ENCODE measurements at places on chromosomes 12 and 14.

DNA sequence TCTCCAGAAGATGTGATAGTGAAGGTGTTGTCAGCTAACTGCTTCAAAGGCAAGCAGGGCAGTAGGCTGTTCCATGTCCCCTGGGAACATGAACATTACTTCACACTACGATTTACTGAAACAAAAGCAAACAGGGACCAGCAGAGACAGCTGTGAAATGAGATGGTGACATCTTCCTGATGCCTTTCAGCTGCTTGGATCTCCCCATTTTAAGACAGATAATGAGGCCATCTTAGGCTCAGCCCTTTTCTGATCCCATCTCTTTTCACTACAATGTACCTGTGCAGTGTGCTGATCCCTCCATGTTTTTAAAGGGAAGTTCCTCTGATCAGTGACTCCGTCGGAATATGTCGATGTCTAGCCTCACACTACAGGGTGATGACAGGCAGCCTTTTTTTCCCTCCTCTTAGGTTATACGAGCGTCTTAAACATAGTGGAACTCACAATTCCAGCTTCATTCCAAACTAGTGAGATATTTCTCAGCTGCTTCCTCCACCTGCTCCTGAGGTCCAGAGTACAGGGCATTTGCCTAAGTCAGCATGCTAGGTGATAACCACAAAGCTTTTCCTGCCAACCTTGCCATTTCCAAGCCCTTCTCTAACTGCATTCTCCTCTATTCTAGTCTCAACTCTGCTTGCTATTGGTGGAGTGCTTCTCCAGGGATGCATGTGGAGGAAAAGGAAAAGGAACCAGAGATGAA, 87.6 kb upstream of the EGLN3 start:
- peaks cover 13% of the 10 kb centered on the region for H3K36me3 ChIP-seq
- DNase-seq, result no peak
- H3K27ac ChIP-seq, result no peak overlapping the region
- no peaks in the 10 kb centered on the region for H3K27me3 ChIP-seq

GRCh38 chr14:94864387-94865195, 94.7 kb upstream of the GSC start:
- no peak for DNase-seq
- H3K27me3 ChIP-seq, result peaks cover 7% of the 10 kb centered on the region
- H3K4me3 ChIP-seq, result no peak overlapping the region
- H3K27ac ChIP-seq, result no peak overlapping the region
- H3K4me1 ChIP-seq, result no peaks in the 10 kb centered on the region

GRCh38 chr14:92451245-92451644, 62.3 kb upstream of the RIN3 start:
- no peak overlapping the region for H3K4me3 ChIP-seq
- no peaks in the 10 kb centered on the region for H3K27me3 ChIP-seq
- H3K36me3 ChIP-seq, result no peaks in the 10 kb centered on the region
- H3K27ac ChIP-seq, result no peak overlapping the region

- H3K27me3 ChIP-seq, result no peaks in the 10 kb centered on the region
- H3K4me1 ChIP-seq, result peaks cover 39% of the 10 kb centered on the region
- peaks cover 46% of the 10 kb centered on the region for H3K36me3 ChIP-seq
- no peak overlapping the region for H3K4me3 ChIP-seq
- DNase-seq, result no peak
Observed at GRCh38 chr12:113227686-113228391, 6.6 kb downstream of the TPCN1 start.

DNA sequence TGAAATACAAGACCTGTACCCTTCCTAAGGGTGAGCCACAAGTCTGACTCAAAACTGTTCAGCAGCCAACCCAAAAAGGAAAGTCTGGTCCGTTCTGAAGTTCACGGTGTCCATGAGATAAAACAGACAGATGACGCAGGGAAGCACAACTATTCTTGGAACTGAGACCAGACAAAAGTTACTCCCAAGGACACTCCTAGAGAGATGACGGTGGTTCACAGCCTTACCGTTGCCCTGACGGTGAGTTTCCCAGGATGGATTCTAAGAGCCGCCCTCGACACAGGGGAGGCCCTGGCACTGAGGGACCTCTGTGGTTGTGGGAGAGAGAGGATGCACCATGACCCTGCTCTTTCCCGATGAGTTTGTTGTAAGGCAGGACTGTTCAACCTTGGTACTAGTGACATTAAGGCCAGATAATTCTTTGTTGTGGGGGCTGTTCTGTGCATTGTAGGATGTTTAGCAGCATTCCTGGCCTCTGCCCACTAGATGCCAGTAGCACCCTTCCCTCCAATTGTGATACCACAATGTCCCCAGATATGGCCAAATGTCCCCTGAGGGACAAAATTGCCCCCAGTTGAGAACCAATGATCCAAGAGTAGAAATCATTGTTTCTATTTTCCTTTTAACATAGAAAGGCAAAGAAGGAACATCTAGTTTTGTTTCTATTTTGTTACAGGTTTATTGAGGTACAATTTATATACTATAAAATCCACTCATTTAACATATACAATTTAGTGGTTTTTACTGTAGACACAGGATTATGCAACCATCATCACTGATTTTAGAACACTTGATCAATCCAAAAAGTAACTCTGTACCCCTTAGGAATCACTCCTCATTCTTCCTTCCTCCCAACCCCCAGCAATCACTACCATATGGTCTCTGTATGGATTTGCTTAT, 23.0 kb downstream of the OR10P1 start:
- no peak overlapping the region for H3K4me3 ChIP-seq
- H3K36me3 ChIP-seq, result no peaks in the 10 kb centered on the region
- H3K4me1 ChIP-seq, result no peaks in the 10 kb centered on the region
- no peak overlapping the region for H3K27ac ChIP-seq

DNA sequence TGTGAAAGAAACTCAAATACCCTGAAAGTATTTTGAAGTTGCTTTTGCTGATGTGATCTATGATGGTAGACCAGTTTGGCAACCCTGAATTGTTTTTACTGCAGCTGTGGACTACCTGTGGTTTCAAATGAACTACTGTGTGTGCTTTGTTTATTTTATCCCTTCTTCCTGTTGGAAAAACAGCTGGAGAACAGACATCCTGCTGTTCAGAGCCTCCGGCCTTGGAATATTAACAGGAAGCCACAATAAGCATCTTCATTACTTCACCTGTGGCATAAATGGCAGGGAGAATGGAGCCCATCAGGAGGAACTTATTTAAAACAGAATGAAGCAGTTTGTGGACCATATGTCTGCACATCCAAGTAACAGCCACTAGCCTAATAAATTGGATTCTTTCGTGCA, 104.8 kb downstream of the DUSP6 start:
- H3K4me3 ChIP-seq, result no peak overlapping the region
- H3K36me3 ChIP-seq, result peaks cover 21% of the 10 kb centered on the region
- H3K4me1 ChIP-seq, result peaks cover 77% of the 10 kb centered on the region
- H3K27ac ChIP-seq, result no peak overlapping the region
- no peak for DNase-seq

GRCh38 chr14:95024380-95024779, 132.9 kb downstream of the DICER1 start:
- no peak for DNase-seq
- no peak overlapping the region for H3K27ac ChIP-seq
- no peaks in the 10 kb centered on the region for H3K36me3 ChIP-seq
- H3K4me1 ChIP-seq, result no peaks in the 10 kb centered on the region
